ENCODE measurements at places on chromosomes 2 and 18.

GRCh38 chr2:40668425-40668824 is 216.5 kb upstream of the SLC8A1 start:
- peak; percentile 4 for DNase-seq

DNA sequence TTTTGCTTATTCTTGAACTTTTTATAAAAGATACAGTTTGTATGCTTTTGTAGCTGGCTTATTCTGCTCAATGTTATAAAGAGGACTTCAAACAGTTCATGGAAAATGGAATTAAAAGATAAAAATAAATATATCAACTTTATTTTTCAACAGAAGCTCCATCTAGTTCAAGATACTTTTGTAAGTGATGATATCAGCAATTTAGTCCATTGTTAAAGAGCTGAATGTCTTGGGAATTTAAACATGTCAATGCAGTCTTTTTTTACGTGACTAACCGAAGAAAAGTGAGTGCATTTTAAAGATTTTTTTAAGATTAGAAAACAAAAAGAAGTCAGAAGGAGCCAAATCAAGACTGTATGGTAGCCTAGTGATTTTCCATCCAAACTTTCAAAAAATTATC is 85.4 kb upstream of the CHST9 start:
- no peak for DNase-seq

- DNase-seq = no peak
Observed at GRCh38 chr2:68487773-68488355, 20.5 kb downstream of the APLF start.

DNA sequence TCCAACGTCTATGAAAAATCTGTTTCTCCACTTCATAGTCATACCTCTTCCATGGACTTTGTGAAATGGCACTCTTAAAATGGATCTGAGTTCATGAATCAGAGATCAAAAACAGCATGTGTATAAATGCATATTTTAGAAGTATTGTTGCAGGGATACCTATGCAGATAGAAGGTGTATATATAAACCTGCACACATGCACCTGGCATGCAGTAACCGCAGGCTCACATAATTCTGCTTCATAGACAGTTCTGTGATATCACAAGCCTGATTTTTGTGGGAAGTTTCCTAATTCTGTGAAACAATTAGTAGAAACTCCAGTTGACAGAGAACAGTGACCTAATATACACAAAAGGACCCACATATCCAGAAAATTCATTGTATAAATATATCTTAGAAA is 421.7 kb downstream of the TGIF1 start:
- DNase-seq = no peak

GRCh38 chr2:186422226-186422625 is 63.8 kb upstream of the ZC3H15 start:
- no peak for DNase-seq

DNA sequence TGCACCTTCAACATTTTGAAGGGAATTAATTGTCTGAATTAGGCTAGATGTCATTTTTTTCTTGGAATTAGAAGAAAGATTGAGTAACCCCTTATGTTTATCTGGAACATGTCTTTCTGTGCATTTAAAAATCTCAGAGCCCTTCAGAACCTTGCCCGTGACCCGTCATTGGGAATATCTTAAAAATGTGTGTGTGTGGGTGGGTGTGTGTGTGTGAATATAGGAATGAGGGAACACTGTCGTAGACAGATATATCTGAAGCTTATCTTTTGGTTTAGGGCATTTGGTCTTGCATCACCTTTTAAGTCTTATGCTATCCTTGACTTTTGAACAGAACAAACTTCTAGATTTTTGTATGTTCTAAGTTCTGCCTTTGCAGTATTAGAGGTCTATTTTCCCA is 13.5 kb upstream of the IL1RL1 start:
- DNase-seq = no peak

DNA sequence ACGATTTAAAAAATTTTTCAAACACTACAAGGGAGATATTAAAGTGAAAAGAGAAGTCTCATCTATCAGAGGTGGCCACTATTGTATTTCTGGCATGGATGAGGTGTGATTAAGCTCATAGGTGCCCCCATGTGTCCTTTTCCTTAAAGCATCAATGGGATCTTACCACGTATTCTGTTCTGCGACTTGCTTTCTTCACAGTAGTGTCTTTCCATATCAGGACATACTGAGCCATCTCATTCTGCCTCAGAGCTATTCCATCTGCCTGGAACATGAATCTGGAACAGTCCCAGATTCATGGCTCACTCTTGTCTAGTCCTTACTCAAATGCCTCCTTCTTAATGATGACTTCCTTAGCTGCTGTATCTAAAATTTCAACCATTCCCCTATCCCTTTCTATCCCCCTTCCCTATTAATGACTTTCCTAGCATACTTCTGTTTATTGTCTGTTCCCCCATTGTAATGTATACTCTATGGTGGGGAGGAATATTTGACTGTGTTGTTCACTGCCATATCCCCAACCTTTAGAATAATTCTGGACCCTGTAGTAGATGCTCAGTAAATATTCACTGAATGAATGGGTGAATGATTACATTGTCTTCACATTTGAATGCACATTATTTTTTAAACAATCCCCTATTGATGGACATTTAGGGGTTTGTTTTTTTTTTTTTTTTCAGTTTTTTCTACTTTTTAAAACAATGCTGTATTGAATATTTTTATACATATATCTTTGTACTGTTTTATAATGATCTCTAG is 11.1 kb downstream of the STAMBP start:
- DNase-seq = no peak

DNA sequence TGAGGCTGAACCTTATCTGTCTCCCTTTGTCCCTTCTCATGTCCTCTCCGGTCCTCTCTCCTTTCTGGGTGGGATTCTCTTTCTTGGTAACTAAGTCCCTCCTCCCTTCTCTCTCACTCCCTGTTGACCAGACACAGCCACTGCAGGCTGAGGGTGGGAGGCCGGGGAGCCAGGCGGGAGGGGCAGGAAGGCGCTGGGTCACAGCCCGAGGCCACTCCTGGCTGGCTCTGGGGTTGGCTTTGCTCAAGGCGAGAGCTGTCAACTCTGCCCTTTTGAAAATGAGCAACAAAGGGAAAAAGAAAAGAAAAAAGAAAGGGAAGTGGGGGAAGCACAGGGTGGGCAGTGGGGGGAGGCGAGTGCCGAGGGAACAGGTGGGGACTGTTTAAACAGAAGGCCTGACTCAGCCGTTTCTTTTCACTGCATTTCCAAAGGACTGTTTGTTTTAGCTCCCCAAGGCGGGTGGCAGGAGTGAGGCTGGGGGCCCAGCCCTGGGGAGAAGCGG is 70.5 kb upstream of the IGFBP5 start:
- DNase-seq = peak; percentile 73

DNA sequence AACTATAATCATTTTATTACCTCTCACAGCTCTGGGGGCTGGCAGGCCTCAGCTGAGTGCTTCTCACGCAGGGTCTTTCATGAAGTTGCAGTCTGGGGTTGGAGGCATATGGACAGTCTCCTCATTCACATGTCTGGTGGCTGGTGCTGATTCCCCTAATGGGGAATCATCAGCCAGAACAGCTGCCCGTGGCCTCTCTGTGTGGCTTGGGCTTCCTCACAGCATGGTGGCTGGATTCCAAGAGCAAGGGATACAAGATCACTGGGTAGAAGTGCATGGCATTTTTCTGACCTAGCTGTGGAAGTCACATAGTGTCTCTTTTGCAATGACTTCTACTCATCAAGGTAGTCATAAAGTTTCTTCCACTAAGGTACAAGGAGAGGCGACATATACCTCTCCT is 59.0 kb upstream of the LAPTM4A start:
- DNase-seq = no peak

DNA sequence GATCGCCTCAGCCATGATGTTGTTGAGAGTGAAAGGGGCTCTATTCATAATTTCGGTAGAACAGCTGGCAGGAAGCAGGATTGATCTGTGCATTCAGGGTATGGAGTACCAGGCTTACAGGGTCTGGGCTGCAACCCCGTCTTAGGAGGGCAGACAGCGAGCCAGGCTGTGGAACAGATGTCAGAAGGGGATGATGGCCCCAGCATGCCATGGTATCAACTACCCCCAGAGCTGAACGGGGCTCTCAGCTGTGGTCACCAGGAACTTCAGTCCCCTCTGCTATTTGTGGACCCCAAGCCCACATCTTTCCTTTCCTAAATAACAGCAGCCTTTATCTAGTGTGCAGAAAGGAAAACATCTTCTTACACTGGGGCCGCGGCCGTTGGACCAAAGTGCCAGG is 422.2 kb upstream of the SALL3 start:
- DNase-seq = no peak

- no peak for DNase-seq
Observed at GRCh38 chr18:3840766-3841165, 390.8 kb downstream of the TGIF1 start.

DNA sequence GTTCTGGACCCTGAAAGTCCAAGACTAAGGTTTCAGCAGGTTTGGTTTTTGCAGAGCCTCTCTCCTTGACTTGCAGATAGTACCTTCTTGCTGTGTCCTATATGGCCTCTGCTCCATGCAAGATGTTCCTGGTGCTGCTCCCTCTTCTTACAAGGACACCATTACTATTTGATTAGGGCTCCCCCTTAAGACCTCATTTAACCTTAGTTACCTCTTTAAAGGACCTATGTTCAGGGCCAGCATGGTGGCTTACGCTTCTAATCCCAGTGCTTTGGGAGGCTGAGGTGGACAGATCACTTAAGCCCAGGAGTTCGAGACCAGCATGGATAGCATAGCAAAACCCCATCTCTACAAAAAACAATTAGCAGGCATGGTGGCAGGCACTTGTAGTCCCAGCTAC is 179.0 kb downstream of the SLC39A10 start:
- DNase-seq = no peak

- DNase-seq = no peak
Observed at GRCh38 chr2:130729322-130730299, 741 bp downstream of the GPR148 start.

GRCh38 chr2:234818937-234819336 is 132.9 kb upstream of the SH3BP4 start:
- DNase-seq = no peak

DNA sequence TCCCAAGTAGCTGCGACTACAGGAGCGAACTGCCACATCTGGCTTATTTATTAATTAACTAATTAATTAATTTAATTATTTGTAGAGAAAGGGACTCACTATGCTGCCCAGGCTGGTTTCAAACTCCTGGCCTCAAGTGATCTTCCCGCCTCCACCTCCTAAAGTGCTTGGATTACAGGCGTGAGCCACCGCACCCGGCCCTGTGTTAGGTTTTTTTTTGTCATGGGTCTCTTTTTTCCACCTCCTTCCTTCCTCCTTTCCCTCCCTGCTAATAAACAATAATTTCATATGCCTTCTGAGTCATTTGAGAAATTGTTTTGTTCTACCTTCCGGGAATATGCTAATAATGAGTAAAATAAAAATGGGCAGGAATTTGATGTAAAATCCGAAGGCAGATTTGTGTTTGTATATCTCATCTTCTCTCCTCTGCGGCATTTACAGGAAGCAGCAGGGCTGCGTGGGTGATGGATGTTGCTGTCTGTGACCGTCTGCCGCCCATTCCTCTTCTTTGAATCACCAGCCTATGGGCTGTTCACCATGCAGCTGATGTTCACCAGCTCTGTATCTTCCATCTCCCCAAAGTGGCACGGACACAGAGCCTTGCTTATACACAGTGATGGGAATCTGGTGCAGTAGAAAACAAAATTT is 89.9 kb downstream of the ACSL3 start:
- DNase-seq = no peak

GRCh38 chr2:191574232-191574631 is 103.7 kb upstream of the NABP1 start:
- DNase-seq = no peak

DNA sequence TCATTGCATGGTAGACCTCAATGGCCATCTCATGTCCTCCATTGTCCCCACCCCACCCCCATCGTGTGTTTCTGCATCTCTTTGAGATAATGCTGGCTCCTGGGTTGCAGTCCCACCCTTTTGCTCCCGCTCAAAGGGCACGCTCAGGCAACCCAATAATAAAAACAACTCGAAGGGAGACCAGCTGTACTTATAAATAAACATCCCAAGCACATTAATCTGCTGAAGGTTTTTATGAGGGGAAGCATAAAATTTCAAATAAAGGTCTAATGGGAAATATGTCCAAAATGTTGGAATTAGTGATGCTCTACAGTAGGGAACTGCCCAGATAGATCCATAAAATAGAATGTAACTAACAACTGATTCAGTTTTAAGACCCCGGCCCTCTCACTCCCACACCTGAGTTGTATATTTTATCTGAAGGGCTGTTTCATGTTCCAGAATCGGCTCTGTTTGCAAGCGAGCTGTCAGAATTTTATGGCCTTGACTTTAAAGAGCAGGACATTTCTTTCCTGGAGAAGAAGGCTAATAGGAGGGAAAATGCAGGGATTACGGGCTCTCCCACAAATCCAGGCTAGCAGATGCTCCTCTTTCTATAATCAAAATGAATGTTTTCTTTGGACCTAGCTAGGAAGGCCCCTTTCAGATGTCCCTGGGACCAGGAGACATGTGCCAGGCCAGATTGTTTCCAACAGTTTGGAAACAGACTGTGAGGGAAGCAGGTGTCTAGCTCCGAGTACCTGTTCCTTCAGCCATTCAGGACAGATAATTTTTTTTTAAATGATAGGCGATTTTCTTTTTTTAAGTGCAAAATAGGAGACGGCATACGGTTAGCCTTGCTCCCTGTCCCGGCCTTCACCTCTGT is 103.7 kb downstream of the APOB start:
- no peak for DNase-seq

DNA sequence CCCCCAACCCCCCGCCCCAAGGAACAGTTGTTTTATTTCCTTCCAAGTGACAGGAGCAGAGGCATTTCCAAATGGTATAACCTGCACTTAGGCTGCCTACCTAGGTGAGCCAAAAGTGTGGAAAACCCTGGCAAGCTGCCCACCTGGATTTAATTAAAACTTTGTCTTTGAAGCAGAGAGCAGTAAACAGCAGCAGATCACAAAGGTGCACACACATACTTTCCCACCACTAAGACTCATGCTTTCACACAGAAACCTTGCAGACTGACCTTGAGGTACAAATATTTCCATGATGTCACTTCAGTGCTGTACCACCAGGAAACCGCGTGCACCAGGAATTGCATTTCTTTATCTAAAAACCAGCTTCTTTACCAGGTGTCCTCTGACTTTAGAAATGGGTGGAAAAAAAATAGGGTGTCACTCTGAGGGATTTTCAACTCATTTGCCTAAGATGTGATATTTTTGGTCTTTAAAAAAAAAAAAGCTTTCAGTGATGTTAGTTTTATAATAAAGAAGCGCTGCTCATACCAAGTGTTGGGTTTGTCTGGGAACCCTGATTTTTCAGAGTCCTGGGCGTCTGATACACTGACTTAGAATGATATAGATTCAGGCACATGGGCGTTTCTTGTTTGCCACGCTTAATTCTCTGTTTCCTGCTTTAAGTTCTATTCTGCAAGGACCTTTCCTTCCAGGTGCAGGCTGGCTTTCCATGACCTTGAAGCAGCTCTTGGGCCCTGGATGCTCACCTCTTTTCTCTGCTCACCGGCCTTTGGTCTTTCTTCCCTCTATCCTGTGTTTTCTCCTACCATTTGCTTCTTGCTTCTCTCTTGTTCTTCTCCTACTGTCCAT is 70.7 kb upstream of the BCL2L11 start:
- no peak for DNase-seq

- peak; percentile 55 for DNase-seq
Observed at GRCh38 chr2:136025057-136025973, 39.9 kb upstream of the DARS1 start.

Measured in NCI-H1436 treated with DMSO at 0.1 percent for 48 hours (cell line).